ENCODE measurements at places on chromosomes 5 and 9. TPM values are rescaled to one million over a fixed set of nuclear protein-coding genes. Genes with fewer than 3 reads are reported as not detected.

- no peak for DNase-seq
These were observed 240.2 kb downstream of the FBXL17 start for GRCh38 chr5:108141676-108142075.

DNA sequence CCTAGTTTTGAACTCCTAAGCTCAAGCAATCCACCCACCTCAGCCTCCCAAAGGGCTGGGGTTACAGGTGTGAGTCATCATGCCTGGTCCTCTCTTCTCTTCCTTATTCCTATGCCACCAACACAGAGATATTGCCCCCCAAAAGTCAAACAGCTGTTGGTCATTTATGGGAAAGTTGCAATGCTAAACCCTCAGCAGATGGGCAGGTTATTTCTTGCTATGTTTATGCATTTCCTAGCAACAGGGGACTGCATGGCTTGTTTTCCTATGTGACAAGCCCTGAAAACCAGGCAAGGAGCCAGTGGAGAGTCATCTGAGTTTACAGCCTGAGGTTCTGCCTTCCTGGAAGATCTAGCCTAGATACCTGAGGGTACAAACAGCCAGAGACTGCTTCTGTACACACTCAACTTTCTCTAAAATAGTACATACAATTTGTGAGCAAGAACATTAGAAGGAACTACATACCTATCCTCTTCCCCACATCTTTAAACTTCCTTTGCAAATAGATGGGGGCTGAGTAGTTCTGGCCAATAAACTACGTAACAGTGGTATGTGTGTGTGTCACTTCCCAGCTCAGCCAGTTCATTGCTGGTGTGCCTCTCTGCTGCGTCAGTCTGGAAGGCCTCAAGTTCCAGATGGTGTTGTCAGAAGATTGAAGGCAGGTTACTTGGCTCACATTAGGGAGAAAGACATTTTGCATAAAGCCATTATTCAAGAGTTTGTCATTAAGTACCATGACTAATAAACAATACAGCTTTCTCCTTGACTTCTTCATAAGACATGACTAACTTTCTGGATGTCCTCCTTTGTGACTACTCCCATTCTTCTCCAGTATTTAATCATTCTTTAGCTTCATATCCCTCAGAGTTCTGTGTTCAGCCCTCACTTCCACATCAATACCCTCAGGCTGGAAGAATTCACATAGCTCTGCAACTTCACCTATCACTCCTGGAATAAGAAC lies 65.3 kb downstream of the CSNK1A1 start:
- DNase-seq, result no peak

The PCDHGA12 gene
- not detected for total RNA-seq

- DNase-seq, result no peak
These were observed 40.3 kb upstream of the BARHL1 start for GRCh38 chr9:132541870-132542830.

- no peak for DNase-seq
These were observed 57.2 kb downstream of the MARCHF3 start for GRCh38 chr5:126973193-126973592.

DNA sequence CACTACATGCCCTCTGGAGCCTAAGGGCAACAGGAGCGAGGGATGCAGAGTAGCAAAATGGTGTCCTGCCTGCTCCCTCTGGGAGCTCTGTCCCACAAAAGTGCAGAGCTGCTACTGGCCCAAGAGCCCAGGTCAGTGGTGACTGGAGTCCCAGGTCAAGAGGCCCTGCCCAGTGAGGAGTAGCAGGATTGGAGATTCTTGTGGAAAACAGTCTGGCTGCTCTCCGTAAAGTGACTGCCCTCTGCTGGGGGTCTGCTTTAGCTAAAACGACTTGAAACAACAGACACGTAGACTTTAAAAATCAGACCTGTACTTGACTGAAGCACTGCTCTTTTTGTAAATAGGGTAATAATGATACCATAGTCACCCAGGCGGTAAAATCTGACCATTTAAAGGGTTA lies 917.0 kb downstream of the MAT2B start:
- no peak for DNase-seq

DNA sequence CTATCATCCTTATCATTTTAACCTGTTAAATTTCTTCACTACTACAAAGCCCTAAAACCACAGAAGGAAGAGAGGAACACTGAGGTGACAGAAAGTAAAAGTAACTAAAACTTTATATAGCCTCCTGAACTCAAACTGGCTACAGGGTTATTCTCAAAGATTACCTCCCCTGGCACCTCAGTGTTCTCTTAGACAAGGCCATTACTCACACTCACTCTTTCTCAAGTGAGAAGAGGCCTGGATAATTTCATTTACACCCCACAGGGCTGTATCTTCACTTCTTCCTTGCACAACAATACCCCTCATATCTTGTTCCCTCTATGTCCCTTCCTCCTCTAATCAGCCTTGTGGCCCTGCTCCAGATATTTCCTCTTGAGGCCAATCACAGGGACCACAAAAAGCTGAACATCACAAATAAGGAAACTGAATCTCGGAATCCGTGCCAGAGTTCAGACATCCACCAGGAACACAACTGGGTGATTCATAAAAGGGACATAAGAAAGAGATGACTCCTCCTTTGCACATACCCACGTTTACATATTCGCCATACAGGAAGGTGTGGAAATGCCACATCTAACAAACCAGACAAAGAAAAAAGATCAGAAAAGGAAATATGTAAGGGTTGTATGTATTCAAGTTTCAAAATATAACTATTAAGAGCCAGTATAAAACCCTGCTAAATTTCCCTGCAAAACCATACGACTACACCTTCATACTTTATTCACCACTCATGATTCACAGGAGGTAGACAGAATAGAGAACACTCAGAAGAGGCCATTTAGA lies 1.7 kb upstream of the KLHL3 start:
- peak; percentile 30 for DNase-seq

The ADAMTSL2 gene
- 0.20 TPM for total RNA-seq

GRCh38 chr9:121774715-121775613 lies 123.5 kb downstream of the DAB2IP start:
- DNase-seq, result no peak

The ZBTB5 gene
- 13.3 TPM for total RNA-seq

GRCh38 chr5:11642438-11642837 lies 261.8 kb downstream of the CTNND2 start:
- no peak for DNase-seq

GRCh38 chr5:167050568-167051401 lies 1240.7 kb upstream of the WWC1 start:
- DNase-seq, result no peak

The PRRT1B gene
- total RNA-seq, result not detected

The SLC6A18 gene
- not detected for total RNA-seq

DNA sequence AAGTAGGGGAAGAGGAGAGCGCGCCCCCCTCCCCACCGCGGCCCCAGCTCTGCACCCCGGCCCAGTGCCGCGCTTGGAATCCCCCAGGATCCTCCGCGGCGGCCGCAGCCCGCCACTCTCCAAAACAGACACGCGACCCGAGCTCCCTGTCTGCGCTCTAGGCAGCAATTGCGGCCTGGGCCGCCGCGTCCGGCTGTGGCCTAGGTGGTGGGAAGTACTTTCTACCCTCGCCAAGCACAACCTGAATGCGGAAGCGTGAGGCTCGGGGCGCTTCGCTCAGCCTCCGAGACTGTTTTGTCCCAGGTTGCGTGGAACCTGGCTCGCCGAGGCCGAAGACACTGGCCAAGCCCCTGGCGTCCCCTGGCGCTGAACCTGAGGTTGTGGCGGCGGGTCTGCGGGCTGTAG lies 3.3 kb upstream of the FOXB2 start:
- DNase-seq, result peak; percentile 37

DNA sequence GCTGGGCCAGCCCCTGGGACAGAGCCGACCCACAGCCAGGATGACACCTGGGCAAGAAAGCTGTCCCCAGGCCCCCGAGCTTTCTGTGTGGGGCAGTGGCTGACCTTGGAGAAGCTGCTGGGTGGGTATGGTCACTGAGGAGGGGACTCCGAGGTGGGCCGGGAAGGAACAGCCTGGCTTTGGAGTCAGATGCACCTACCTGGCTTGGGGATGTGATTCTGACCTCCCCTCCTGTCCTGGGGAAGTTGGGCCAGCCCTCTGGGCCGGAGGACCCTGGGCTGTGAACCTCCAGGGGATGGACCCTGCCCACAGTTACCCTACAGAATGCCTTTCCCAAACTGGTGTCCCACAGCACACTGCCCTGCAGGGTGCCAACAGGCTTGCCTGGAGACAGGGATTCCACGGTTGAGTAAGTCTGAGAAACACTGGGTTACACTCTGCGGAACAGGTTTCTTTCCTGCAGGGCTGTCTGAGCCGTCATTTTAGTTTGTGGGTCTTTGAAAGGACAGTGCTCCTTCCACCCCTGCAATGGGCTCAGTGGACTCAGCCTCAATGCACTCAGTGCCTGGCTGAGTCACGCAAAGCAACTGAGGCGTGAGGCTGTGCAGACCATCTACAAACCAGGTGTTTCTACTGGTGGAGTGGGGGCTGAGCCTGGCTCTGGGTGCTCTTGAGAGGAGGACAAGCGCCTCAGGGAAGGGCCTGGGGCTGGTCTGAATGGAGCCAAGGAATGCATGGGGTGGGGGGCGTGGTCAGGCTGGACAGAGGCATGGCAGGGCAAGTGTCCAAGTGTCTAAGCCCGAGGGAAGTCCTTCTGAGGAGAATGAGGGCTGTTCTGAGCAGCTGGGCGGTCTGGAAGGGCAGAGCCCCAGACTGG lies 41.3 kb upstream of the PHYKPL start:
- no peak for DNase-seq

The FGF18 gene
- total RNA-seq, result 0.25 TPM

GRCh38 chr5:145393426-145393825 lies 441.7 kb downstream of the PRELID2 start:
- DNase-seq, result no peak

DNA sequence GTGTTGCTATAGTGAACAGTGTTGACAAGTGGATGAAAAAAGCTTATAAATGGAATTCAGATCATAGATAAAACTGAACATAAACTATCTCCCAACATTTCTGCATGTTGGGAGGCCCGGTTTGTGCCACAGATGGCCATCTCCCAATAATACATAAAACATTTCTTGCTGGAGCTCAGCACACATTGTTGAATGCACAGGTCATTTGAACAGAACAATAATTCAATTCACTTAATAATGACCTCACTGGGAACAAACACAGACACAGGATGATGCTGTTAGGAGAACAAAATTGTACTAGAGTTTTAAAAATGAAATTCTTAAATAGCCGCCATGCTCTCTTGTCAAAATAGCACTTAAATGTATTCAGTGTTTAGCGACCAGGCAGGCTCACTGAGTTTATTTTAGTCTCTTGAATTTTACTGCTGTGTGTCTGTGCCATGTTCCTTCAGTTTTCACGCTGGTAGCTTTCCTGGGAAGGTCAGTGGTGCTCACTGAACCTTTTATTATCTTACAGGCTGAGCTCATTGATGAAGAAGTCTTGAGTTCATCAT lies 85.0 kb upstream of the SSBP2 start:
- DNase-seq, result no peak

The IL5 gene
- not detected for total RNA-seq

GRCh38 chr9:113373676-113374392 lies 3.0 kb downstream of the HDHD3 start:
- DNase-seq, result no peak

The CD72 gene
- total RNA-seq, result 15.3 TPM

DNA sequence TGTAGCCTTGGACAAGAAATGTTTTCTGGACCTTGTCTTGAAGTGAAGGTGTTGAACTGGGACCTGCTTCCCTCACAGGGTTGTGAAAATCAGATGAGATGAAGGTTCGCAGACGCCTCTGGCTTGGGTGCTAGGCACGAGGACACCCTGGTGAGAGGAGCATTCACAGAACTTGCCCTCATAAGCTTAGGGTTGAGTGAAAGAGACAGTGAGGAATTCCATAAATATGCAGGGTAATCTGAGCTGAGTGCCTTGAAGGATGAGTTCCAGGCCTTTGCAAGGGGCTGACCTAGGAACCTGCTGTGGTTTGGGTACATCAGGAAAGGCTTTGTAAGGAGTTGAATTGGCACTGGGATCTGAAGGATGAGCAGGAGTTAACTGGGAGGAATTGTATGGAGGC lies 75.7 kb upstream of the SAP30L start:
- no peak for DNase-seq

The PRSS3 gene
- total RNA-seq, result not detected

GRCh38 chr5:1490376-1490775 lies 33.4 kb downstream of the LPCAT1 start:
- no peak for DNase-seq

- DNase-seq, result no peak
These were observed 23.7 kb upstream of the NRARP start for GRCh38 chr9:137325799-137326198.

DNA sequence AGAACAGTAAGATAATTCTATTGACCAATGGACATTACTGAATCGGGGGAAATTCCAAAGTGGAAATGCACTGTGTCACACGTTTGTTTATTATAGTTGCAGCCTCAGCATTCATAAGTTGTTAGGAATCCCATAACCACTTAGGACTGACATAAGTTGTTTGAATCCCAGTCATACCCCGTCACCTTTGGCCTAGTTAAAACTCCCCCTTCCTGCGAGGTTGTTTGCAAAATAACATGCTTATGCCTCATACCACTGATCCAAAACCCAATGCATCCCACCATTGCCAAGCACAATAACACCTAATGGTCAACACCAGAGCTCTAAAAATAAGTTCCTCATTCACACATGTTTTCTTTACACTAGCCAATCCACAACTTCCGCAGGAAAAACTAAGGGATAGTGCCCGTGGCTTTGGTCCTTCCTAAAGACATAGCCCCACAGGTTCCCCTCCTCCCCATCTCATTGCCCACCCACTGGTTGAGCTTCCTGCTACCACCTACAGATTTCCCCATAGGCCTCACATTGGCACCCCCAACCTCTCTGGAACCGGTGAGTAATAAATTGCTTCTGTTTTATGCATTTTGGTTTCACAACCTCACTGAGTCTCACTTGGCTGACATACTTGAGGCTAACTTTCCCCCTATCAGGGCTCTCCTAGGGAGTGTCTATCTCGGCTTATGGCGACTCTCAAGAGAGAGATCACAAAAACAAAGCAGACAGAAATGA lies 42.3 kb upstream of the MUSK start:
- no peak for DNase-seq

DNA sequence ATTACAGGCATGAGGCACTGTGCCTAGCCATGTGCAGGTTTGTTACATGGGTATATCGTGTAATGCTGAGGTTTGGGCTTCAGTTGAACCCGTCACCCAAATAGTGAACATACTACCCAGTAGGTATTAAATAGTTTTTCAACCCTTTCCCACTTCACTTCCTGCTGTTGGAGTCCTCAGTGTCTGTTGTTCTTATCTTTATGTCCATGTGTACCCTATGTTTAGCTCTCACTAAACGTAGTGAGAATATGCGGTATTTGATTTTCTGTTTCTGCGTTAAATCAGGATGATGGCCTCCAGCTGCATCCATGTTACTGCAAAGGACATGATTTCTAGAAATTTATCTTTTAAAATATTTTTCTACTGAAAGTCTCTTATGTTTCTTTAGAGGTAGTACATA lies 17.8 kb downstream of the MTREX start:
- no peak for DNase-seq

DNA sequence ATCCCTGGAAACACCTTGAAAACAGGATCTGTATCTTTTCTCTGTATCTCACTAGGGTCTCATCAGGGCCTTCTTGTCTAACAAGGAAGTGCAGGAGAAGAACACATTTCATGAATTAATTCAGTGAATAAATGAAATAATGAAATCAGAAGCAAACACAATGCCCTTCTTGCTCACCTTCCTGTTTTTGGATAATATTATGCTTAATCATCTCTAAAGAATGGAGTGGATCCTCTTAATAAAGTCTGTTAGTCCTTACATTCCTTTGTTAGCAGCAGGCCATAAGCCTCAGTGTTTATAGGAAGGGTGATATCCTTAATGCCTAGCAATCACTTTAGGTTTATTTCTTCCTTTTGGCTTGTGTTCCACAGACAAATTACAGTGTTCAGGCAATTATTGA lies 837.1 kb upstream of the SEMA6A start:
- DNase-seq, result no peak

The PCDHB10 gene
- total RNA-seq, result not detected

The EIF4E1B gene
- not detected for total RNA-seq
